Stimulated activated CD4-positive, alpha-beta T cell treated with anti-CD3 and anti-CD28 coated beads, Interleukin-1b, Interleukin-23, amount 100 ng/mL, for 24 hours (primary cell): ENCODE measurements at places on chromosomes 7 and 10.

GRCh38 chr7:43577485-43577951 lies 5.4 kb upstream of the STK17A start:
- DNase-seq: no peak

- DNase-seq: no peak
These were observed 4.7 kb downstream of the ZDHHC6 start for GRCh38 chr10:112442063-112442462.

DNA sequence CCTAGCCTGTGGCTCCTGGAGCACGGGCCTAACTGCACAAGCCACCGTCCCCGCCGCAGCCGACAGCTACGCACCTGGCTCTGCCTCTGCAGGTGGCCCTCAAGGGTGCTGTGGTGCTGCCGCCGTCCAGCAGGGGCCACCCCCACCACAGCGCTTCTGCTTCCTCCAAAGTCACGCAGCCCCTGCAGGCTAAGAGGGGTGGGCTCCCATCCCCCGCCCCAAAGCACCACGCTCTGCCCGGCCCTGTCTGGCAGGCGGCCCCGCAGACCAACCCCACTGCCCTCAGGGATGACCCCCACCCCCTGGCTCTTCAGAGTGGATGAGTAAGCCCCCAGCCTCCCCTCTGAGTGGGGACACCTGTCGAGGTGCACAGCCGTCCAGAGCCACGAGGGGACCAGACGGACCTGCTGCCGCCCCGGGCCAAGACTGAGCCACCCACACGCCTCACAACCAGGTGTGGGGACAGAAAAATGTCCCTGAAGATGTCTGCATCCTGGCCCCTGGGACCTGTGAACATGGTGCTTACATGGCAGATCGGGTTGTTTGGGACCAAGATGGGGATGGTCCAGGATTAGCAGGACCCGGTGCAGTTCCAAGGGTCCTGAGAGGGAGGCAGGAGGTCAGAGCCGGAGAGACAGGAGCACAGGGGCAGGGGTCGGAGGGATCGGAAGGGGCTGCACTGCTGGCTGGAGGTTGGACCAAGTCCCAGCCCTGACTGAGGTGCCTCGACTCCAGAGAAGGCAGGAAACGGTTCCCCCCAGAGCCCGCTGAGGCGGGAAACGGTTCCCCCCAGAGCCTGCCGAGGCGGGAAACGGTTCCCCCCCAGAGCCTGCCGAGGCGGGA lies 9.0 kb upstream of the ADAP1 start:
- no peak for DNase-seq

- DNase-seq: no peak
These were observed 38.6 kb downstream of the SFTPD start for GRCh38 chr10:79910344-79910743.

DNA sequence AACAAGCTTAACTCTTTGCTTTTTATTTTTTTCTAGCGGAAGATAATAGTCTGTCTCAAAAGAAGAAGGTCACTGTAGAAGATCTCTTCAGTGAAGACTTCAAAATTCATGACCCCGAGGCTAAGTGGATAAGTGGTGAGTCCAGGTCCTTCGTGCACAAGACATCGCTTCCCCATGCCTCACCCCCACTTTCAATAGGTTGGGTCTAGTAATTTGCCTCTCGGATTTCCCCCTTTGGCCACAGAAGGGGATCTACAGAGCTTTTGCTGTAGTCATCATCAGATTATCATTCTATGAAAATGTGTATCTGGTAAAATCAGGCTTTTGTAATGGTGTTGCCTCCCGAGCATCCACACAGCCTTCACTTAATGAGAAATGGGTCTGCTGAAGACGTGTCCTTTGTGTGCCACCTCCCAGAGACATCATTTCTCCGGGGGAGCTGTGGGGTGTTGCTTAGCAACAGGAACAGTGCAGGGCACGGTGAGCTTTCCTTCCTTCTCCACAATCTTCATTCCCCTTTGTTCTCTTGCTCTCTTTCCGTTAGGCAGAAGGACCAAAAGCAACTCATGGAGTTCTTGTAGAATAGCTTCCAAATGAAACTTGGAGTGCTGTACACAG lies 422.8 kb downstream of the DPP6 start:
- no peak for DNase-seq

DNA sequence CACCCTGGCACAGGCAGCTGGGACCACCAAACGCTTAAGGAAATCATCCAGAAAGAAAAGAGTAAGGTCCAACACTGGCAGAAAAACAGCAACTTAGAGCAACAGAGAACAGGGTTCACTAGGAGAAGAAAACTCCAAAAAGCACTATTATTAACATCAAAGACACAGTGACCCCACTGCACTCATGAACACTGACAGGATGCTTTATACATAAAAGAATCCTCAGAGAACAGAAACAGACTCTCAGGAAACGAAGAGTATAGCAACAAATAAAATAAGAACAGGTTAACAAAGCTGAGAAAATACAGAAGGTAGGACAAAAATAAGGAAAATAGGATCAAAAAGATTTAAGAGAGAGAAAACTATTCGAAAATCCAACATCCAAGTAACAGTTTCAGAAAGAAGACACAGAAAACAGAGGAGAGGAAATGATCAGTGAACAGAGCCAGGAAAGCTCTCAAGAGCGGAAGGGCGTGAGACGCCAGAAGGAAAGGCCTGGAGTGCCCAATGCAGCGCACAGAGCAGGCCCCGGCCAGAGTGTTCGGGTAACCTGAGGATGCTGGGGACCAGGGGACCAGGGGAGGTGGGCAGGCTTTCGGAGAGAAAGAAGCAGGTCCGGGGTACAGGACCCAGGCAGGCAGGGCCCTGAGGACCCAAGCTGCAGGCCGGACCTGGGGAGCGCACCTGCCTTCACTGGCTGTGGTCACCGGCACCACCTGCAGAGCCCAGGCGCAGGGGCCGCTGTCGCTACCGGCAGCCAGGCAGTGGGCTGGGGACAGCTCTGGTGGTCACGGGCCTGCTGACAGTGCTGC lies 258.2 kb downstream of the MAD1L1 start:
- no peak for DNase-seq

GRCh38 chr7:132941905-132942304 lies 140.0 kb downstream of the CHCHD3 start:
- DNase-seq: no peak

DNA sequence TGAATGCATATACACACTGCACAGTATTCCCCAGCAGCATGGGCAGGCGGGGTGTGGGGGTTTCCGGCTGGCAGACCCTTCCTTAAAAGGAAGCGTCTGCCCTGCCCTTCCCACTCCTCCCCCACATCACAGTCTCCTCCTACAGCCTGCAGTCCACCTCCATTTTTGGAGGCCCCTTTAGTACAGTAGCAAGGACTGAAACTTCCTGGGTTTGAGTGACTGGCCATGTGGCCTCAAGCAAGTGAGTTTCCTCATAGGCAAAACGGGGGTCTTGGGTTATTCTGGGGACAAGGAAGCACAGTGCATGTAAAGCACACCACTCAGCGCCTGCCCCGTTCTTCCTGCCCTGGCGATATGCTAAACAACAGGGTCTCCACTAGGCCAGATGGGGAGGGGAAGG lies 62.1 kb upstream of the COL13A1 start:
- no peak for DNase-seq

- DNase-seq: no peak
These were observed 49.8 kb upstream of the PDZD8 start for GRCh38 chr10:117424883-117425649.

DNA sequence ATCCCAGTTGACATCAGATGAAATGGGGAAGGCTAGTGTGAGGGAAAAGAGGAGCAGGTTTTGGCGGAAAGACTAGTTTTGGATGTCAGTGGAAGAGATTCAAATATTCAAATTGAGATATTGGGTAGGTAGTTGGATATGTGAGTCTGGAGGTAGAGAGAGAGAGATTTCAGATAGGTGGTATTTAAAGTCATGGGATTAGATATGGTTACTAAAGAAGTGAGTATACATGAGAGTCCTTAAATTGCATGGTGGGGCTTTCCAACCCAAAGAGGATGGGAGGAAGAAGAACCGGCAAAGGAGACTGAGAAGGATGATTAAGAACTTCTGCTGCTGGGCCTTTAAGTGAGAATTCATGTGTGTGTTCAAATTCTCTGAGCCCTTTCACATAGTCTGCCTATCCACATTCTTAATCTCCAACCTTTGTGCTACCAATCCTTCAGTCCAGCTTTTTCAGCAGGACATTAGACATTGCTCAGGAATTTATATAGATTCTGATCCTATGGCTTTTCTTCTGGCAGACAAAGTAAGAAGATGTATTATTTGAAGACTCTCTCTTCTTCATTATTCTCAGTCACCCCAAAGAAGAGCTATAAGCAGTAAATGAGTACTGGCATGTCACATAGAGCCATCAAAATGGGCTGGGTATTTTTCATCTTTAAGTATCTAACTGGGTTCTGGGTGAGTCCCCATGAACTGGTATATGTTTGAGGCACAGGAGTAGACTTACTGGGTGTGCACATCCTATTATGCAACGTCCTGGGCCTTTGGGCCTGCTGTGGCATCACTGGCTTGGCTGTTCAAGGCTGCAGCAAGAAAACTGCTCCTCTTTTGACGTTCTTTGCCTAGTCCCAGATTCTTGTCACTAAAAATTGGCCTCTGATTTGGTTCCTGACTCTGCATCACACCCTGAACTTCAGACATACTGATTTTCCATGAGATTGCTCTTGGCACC lies 33.6 kb downstream of the ST7 start:
- no peak for DNase-seq
